AG08395 (cell line): ENCODE measurements at places on chromosomes 7 and 10.
A peak's percentile ranks its signal among the peaks of the same experiment; 100 is the strongest.

DNA sequence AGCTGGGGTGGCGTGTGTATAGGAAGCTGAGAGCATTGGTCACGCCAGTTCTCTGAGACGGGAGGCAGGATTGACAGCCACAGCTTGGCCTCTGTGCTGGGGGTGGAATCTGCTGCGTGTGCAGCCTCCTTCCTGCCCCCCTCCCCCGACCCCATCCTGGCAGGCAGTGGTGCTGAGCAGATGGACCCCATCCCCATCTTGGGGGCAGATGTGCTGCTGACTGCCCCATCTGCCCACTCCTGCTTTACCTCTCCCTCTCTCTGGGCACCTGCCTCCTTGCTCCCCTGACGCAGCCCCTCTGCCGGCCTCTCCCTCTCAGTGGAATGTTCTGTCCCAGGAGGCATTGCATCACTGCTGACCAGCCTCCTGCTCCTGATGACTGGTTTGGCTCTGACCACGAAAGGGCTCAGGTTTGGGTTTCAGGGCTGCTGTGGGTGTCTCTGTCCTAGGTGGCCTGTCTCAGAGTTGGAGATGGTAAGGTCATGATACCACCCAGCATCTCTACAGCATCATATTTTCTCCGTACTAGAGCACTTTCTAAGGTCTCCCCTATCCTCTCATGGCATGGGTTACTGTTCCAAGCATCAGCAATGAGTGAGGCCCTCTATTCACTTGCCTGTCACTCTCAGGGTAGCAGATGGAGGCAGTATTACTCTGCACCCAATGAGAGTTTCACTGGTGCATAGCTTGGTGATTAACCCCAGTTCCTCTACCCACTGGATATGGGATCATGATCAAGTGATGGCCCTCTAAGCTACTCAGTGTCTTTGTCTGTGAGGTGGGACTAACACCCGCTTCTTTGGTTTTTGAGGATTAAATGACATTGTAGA is 81.9 kb downstream of the RBM20 start:
- DNase-seq: peak; percentile 17

GRCh38 chr7:151012911-151013347 is 11.4 kb downstream of the ATG9B start:
- peak; percentile 57 for DNase-seq

GRCh38 chr10:74982634-74982982 is 128.8 kb upstream of the SAMD8 start:
- DNase-seq: no peak

- DNase-seq: no peak
These were observed 56.2 kb upstream of the OPN4 start for GRCh38 chr10:86598151-86598550.

DNA sequence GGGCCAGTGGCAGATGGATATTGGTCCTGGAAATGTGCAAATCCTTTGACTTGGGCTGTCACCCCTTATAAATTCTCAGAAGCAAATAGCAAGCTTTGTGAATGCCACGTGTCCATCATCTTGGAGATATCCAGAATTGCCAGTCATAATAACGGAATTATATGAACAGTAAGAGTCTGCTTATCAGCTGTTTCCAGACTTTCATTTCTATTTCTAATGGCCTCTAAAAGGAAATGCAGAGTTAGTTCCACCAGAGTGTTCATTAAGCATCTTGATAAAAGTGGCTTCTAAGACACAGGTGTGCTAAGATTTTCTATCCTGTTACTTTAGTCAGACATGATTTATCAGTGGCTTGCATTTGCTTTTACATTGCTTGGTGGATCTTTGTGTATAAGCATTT is 87.4 kb downstream of the RAMP3 start:
- no peak for DNase-seq
